ENCODE measurements at places on chromosomes 5 and 9. TPM values are rescaled to one million over a fixed set of nuclear protein-coding genes. Genes with fewer than 3 reads are reported as not detected.

GRCh38 chr9:116842658-116843057, 155.6 kb downstream of the TRIM32 start:
- H3K27me3 ChIP-seq, result no peaks in the 10 kb centered on the region
- DNase-seq, result no peak
- no peaks in the 10 kb centered on the region for H3K36me3 ChIP-seq
- H3K4me3 ChIP-seq, result no peak overlapping the region
- no peak overlapping the region for H3K27ac ChIP-seq
- H3K4me1 ChIP-seq, result no peaks in the 10 kb centered on the region

DNA sequence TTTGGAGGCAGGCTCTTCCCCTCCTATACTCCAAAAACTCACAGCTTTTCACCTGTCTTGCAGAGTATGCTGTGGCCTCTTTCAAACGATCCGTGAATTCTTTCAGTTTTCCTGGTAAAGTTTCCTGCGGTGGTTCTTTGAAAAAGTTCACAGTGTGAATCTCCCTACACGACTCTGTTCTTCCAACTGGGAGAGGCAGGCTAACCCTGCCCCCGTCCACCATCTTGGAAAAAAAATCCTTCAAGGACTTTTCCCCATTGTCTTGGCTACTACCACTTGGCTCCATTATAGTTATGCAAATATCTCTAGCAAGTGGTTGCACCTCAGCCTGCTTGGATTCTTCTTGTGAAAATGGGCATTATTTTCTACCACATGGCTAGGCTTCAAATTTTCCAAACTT, 382.6 kb downstream of the AGTPBP1 start:
- H3K27ac ChIP-seq, result no peak overlapping the region
- no peak for DNase-seq
- H3K4me3 ChIP-seq, result no peak overlapping the region

- no peaks in the 10 kb centered on the region for H3K27me3 ChIP-seq
- no peak for DNase-seq
- no peaks in the 10 kb centered on the region for H3K4me1 ChIP-seq
- no peak overlapping the region for H3K27ac ChIP-seq
- no peak overlapping the region for H3K4me3 ChIP-seq
- no peaks in the 10 kb centered on the region for H3K36me3 ChIP-seq
Measured at GRCh38 chr9:96100385-96101300, 201.3 kb downstream of the HSD17B3 start.

Gene ARHGAP26
- total RNA-seq, result 85.7 TPM

Gene GABRA6
- total RNA-seq, result not detected

- H3K4me3 ChIP-seq, result no peak overlapping the region
- no peaks in the 10 kb centered on the region for H3K4me1 ChIP-seq
- H3K36me3 ChIP-seq, result no peaks in the 10 kb centered on the region
- DNase-seq, result no peak
- H3K27me3 ChIP-seq, result no peaks in the 10 kb centered on the region
Measured at GRCh38 chr9:72338631-72339030, 26.4 kb downstream of the ZFAND5 start.

DNA sequence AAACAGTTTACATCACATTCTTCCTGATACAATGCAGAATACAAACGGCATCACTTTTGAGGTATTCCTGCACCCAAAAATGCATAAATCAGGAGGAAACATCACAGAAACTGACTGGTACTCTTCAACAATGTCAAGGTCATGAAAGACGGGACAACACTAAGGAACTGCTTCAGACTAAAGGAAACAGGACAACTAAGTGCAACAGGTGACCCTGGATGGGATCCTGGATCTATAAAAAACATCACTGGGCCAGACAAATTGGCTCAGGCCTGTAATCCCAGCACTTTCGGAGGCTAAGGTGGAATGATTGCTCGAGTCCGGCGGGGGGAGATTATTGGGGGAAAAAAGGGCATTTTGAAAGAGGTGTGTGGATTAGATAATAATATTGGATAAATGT, 22.6 kb downstream of the BTNL9 start:
- no peaks in the 10 kb centered on the region for H3K4me1 ChIP-seq
- H3K27me3 ChIP-seq, result peaks cover 33% of the 10 kb centered on the region
- no peak for DNase-seq

DNA sequence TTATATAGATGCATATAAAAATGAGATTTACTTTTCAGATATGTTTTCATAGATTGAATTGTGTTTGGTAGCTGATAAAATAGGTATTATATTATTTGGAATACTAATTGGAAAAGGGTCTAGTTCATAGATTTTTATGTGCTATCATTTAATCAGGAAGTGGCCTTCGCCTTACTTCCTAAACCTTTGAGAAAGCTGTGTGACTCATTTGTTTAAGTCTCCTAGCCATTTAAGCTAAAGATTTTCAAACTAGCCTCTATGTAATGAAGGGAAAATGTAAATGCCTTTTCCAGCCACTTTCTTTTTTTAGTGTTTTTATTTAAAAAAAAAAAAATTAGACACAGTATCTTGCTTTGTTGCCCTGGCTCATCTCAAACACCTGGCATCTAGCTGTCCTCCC, 97.5 kb downstream of the DMXL1 start:
- H3K27ac ChIP-seq, result no peak overlapping the region
- peaks cover 19% of the 10 kb centered on the region for H3K36me3 ChIP-seq
- H3K27me3 ChIP-seq, result no peaks in the 10 kb centered on the region
- no peak for DNase-seq
- no peak overlapping the region for H3K4me3 ChIP-seq
- no peaks in the 10 kb centered on the region for H3K4me1 ChIP-seq

Gene C8G
- 1.9 TPM for total RNA-seq

GRCh38 chr9:4894076-4894475, 91.0 kb upstream of the JAK2 start:
- no peak for DNase-seq
- no peaks in the 10 kb centered on the region for H3K27me3 ChIP-seq
- no peak overlapping the region for H3K27ac ChIP-seq
- H3K36me3 ChIP-seq, result no peaks in the 10 kb centered on the region

Gene ACTBL2
- 0.13 TPM for total RNA-seq

DNA sequence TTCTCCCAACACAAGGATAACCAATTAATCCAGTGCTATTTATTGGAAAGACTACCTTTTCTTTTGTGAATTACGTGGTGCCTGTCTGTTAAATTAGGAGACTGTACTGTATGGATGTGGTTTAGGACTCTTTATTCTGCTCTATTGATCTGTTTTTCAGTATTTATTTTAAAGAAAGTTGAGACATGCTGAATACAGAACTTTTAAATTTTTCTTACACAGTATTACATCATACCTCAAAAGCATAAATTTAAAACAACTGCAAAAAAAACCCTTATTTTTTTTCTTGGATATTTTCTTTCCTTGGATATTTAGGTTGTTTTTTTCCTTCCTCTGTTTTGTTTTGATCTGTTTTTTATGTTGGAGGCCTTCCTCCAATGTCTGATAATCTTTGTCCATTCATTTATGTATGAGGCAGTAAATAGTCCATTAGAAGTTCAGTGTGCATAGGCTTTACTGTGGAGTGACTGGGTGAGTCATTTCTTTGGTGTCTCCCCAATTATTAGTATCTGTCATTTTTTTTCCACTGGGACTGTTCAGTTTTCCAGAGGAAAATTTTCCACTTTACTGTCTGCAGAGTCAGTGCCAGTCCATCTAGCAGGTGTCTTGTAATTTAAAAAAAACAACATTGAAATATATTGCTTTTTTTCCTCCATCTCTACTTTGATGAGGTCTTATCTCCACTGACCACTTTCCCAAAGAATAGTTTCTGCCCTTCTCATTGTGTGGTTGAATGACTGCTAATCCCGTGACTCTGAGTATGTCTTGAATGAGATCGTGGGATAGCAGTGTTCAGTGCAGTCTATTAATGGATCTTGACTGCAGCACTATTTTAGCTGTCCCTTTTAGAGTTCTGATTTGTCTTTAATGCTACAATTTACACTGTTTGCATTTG, 15.2 kb downstream of the CYSTM1 start:
- peaks cover 45% of the 10 kb centered on the region for H3K4me1 ChIP-seq
- peaks cover 7% of the 10 kb centered on the region for H3K36me3 ChIP-seq
- no peak for DNase-seq
- H3K27me3 ChIP-seq, result no peaks in the 10 kb centered on the region
- H3K4me3 ChIP-seq, result no peak overlapping the region
- no peak overlapping the region for H3K27ac ChIP-seq

DNA sequence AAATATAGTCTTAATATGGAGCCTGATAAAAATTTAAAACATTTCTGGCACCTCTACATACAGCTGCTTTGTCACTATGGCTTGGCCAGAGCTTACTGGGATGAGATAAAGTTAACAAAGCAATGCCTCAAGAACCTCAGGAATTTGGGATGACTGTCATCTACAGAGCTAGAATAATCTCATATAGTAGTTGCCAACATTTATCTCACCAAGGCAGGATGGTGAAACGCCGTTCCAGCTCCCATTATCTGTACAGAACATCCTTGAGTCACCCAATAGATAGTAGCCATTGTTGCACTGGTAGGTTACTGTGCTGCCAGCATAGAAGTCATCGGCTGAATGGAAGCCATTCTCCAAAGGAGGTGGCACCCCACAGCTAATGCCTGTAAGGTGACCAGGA, 94.6 kb upstream of the TXNDC8 start:
- no peaks in the 10 kb centered on the region for H3K27me3 ChIP-seq
- H3K4me1 ChIP-seq, result no peaks in the 10 kb centered on the region
- H3K4me3 ChIP-seq, result no peak overlapping the region
- H3K36me3 ChIP-seq, result no peaks in the 10 kb centered on the region

- no peaks in the 10 kb centered on the region for H3K27me3 ChIP-seq
- peaks cover 8% of the 10 kb centered on the region for H3K4me1 ChIP-seq
- peak overlapping the region; percentile 90 for H3K27ac ChIP-seq
- H3K4me3 ChIP-seq, result peak overlapping the region; percentile 27
- DNase-seq, result peak; percentile 85
Measured at GRCh38 chr5:168288349-168289245, 2.8 kb upstream of the WWC1 start.

- H3K4me1 ChIP-seq, result no peaks in the 10 kb centered on the region
- DNase-seq, result peak; percentile 89
- H3K27me3 ChIP-seq, result peaks cover 9% of the 10 kb centered on the region
- H3K36me3 ChIP-seq, result no peaks in the 10 kb centered on the region
- no peak overlapping the region for H3K4me3 ChIP-seq
Measured at GRCh38 chr9:124774129-124774978, 2.6 kb upstream of the OLFML2A start.

DNA sequence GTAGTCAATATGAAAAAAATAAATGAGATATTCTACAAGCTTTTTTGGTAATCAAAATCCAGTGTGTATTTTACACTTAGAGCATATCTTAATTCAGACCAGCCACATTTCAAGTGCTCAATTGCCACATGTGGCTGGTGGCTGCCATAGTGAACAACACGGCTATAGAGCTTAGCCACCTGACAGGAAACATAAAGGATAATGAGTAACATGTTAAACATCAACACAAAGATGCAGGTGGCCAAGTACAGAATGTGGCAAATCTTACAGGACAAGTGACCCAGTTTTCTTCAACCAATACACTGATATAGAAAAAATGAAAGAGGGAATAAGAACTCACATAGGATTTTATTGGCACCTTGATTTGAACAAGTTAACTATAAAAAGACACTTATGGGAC, 61.4 kb downstream of the KIF24 start:
- no peaks in the 10 kb centered on the region for H3K27me3 ChIP-seq
- no peak for DNase-seq
- H3K36me3 ChIP-seq, result no peaks in the 10 kb centered on the region
- H3K4me1 ChIP-seq, result no peaks in the 10 kb centered on the region
- H3K27ac ChIP-seq, result no peak overlapping the region

GRCh38 chr9:123684393-123685149, 245.4 kb downstream of the DENND1A start:
- H3K36me3 ChIP-seq, result no peaks in the 10 kb centered on the region
- no peaks in the 10 kb centered on the region for H3K4me1 ChIP-seq
- DNase-seq, result no peak
- H3K27ac ChIP-seq, result no peak overlapping the region
- no peak overlapping the region for H3K4me3 ChIP-seq

DNA sequence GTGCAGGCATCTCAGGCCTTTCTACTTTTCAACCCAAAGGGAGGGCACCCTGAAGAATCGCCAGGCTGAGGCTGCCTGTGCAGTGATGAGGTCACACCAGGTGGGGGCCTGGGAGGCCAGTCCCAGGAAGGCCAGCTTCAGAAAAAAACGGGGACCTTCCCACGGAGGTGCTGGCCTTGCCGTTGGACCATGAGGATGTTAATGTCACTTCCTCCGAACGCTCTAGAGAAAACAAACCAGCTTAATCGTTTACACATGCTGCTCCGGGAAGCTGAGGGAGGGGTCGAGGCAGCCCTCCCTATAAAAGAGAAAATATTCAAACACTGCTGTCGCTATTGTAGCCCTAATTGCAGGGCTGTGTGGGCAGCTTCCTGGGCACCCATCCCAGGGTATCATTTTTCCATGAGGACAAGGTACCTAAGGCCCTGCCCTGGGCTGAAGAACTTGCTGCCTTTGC, 27.0 kb downstream of the PTGES start:
- H3K36me3 ChIP-seq, result no peaks in the 10 kb centered on the region
- no peak overlapping the region for H3K4me3 ChIP-seq
- no peaks in the 10 kb centered on the region for H3K27me3 ChIP-seq
- peak; percentile 39 for DNase-seq
- no peak overlapping the region for H3K27ac ChIP-seq

GRCh38 chr9:2018162-2018643, 3.1 kb downstream of the SMARCA2 start:
- no peak for DNase-seq
- H3K27ac ChIP-seq, result peak overlapping the region; percentile 96
- H3K4me3 ChIP-seq, result peak overlapping the region; percentile 57
- no peaks in the 10 kb centered on the region for H3K27me3 ChIP-seq

DNA sequence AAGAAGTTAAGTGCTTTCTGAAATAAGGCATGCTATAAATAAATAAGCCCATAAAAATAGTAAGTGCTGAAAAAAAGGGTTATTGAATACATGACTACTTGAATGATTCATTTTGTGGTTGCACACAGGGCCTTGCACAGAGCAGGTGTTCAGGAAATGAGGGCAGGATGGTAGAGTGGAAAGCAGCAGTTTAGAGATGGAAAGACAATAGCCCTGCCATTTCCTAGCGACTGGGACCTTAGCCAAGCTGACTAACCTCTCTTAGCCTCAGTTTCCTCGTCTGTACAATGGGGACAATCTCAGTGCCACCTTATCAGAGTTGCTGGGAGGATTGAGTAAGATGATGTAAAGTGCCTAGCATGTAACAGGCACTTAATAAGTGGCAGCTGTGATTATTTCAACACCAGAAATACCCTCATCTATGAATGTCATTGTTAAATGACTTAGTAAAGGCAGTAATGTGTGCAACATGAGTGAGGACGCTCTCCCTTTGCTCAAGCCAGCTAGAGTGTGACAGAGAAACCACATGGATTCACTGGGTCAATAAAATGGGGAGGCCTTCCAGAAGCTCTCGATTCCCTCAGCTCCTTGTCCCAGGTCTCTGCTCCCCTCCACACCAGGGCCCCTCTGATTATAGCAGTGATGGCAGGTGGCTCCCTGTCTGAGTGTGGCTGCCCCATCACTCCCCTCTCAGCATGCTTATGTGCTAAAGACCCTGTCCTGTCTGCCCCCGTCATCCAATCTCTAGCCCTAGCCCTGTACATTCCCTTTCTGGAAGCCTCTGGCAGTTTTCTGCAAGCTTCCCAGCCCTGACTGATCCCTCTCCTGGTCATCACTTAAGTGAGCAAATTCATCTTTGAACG, 16.0 kb upstream of the PHF19 start:
- no peak for DNase-seq
- H3K4me3 ChIP-seq, result no peak overlapping the region
- H3K4me1 ChIP-seq, result no peaks in the 10 kb centered on the region
- no peak overlapping the region for H3K27ac ChIP-seq
- no peaks in the 10 kb centered on the region for H3K27me3 ChIP-seq

GRCh38 chr9:87437966-87438365, 59.7 kb upstream of the DAPK1 start:
- DNase-seq, result no peak
- H3K4me3 ChIP-seq, result no peak overlapping the region
- no peaks in the 10 kb centered on the region for H3K27me3 ChIP-seq
- no peaks in the 10 kb centered on the region for H3K36me3 ChIP-seq
- H3K4me1 ChIP-seq, result no peaks in the 10 kb centered on the region

Data from kidney (tissue), 22 donors.